Stimulated activated CD4-positive, alpha-beta T cell treated with anti-CD3 and anti-CD28 coated beads, TNF-alpha, amount 100 ng/mL, for 4 hours (primary cell): ENCODE measurements at places on chromosomes 12 and 14.

GRCh38 chr12:50078281-50078680 is 6.9 kb upstream of the SMARCD1 start:
- DNase-seq = no peak

- no peak for DNase-seq
Measured at GRCh38 chr12:77005611-77006098, 59.7 kb downstream of the E2F7 start.

DNA sequence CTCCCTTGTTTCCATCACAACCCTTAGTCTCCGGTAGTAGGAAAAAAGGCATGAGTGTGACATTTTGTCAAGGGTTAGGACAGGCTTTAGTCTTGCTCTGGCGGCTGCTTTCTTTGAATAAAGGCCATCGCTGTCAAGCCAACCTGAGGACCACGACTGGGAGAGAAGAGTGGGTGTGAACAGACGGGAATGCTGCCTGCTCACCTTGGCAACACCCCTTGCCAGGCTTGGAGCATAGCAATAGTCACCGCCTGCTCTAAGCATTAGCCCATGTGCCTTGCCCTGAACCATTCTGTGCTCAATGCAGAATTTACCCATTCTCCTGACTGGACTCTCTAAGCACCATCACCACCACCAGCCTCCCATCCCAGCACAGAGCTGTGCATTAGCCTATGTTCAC is 36.2 kb downstream of the SPTB start:
- no peak for DNase-seq

DNA sequence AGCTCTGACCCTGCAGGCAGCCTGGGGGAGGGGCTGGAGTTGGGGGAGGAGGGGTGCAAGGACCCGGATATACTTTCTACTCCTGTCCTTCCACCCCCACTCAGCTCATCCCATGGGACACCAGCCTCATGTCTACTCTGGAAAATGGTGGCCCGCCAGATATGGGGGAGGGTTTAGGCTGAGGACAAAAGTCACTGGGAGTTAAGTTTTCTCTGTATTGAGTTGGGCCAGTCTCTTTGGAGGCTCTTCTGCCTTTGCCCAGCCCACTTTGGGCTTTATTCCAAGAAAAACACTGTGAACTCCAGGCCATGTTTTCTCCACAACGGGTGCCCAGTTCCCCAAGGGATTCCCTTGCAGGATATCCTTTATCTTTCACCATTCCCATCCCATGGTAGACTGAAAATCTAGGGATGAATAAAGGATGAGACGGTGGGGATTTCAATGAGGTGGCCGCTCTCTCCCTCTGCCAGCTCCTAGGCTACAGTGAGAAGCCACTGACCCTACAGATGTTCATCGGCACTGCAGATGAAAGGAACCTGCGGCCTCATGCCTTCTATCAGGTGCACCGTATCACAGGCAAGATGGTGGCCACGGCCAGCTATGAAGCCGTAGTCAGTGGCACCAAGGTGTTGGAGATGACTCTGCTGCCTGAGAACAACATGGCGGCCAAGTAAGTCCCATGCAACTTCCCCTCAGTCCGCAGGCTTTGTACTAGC is 4.9 kb downstream of the NFATC4 start:
- DNase-seq = no peak

DNA sequence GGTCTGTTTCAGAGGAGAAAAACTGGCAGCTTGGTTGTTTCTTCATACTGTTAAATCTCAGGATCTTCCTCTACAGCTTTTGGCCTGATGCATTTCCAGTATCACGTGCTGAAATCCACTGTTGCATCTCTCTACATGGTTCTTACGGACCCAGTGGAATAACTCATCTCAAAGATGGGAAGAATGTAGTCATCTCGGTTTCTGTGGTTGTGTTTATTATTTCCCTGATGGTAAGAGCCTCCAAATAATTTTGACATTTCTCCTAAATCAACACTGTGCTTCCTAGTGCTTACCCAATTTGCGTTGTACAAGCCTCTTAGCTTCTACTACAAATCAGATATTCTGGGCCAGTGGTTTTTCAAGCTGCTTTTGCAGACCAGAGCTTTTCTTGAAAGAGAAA is 812.8 kb downstream of the C12orf50 start:
- no peak for DNase-seq
